NCI-H82 (cell line): ENCODE measurements at places on chromosomes 5 and 9.
A peak's percentile ranks its signal among the peaks of the same experiment; 100 is the strongest.

GRCh38 chr9:137391411-137391754 lies 31.6 kb downstream of the EXD3 start:
- no peak for DNase-seq

DNA sequence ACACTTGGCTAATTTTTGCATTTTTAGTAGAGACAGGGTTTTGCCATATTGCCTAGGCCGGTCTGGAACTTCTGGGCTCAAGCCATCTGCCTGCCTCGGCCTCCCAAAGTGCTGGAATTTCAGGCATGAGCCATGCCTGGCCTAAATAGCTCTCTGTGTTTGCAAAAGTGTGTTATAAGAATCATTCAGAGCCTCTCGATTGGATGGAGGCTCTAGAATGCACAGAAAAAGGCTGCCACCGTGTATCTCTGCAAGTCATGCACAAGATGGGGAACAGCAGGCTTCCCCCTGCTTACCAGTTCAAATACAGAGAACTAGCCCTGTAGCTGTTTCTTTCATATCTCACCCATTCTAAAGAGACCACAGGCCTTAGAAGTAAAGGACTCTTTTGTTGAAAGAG lies 28.3 kb downstream of the FXN start:
- no peak for DNase-seq

DNA sequence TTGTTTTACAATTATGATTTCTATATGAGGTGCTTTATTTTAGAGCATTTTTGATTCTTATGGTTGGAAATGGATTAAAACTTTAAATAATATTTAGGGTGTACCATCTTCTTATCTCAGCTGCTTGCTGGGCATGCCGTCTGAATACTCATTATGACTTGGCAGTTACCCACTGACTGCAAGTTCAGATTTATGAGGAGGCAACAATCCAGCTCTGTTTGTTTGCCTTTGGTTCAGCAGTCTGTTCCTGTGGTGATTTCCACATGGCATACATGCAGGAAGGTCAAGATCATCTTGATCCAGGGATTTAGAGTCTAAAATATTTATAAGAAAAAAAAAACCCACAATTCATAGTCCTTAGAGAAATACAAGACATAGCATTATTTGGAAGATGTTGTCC lies 1254.5 kb upstream of the NUDT12 start:
- no peak for DNase-seq

GRCh38 chr9:111743275-111743674 lies 51.5 kb downstream of the SHOC1 start:
- no peak for DNase-seq

GRCh38 chr9:124291801-124292396 lies 34.1 kb downstream of the NEK6 start:
- DNase-seq = no peak

DNA sequence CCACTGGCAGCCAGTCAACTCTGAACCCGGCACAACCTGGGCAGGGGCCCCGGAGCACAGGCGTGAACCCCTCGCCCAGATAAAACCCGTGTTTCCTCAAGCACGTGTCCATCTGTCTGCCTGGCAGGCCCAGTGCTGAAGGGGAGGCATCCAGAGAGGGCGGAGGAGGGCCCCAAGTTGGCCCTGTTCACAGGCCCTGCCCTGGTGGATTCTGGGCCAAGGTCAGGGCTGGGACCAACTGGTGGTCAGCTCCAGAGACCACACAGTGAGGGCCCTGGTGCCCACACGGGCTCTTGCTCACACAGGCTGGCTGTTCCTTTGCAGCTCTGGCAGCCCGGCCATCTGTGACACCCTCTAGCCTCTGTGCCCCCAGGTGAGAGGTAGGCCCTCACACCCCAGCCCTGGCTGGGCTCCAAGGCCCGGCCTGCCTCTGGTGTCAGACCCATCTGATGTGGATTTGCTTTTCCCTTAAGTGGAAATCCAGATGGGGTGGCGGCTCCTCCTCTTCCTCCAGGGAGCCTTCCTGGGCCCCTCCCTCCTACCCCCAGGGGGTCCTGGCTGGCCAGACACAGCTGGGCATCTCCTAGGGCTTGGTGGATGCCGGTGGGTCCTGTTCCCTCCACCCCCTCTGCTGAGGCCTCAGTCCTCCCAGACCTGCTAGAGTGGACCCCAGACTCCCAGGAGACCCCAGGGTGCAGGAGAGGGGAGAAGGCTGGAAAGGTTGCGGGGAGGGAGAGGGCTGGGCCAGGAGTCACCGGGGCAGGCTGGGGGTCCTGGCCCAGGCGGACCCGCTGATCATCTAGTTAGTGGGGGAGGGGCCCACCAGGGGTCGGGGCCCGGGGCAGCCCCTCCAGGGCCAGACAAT lies 525 bp upstream of the STPG3 start:
- DNase-seq = no peak

DNA sequence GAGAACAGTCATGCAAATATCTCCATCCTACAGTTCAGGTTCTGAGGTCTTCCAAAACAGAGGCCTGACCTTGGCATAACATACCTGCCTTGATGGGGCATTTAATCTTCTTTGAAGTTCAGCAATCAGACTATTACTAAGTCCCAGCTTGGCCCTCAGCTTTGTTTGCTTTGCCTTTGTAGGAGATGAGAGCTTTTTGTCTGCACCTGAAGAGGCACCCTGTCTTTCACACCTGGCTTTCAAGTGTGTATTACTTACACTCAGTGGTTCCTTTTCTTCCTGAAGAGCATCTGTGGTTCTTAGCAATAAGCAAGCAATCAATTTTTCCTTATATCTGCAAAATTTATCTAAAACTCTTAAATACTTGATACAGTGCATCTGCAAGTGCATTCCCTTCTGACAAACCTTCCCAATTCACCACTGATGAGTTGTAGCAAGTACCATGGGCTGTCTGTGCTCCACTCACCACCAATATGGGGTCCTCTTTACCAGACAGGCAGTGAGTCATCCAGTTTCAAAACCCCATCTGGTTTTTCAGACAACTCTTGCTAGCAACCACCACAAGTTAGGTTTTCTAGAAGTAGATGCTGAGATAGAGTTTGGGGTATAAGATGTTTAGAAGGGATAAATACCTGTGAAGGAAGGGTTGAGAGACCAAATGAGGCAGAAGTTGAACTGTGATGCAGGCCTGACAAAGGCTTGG lies 100.2 kb downstream of the HINT1 start:
- DNase-seq = no peak

GRCh38 chr5:141945511-141946051 lies 12.4 kb downstream of the PCDH12 start:
- no peak for DNase-seq

- DNase-seq = no peak
These were observed 90.0 kb upstream of the RORB start for GRCh38 chr9:74407166-74407565.

DNA sequence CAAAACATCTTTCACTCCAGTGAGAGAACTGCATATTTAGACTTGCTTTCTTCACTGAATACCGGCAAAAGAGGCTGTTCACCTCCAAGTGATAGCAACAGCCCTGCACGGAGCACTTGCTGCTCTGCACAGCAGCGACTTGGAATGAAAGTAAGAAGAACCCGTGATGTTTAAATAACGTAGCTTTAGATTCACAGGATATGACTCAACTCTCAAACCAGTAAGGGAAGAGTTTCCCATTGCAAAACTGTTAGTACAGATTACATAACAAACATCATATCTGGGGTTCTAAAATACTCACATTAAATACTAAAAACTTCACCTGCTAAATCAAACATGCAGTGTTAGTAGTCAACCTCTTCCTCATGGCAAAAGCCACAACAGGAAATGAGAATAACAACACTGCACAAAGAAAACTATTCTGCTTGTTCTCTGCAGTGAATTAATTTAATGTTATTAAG lies 203.4 kb downstream of the MCTP1 start:
- no peak for DNase-seq

- DNase-seq = peak; percentile 63
These were observed 173.0 kb upstream of the DAPK1 start for GRCh38 chr9:87324613-87325194.

GRCh38 chr5:61622156-61622555 lies 290.1 kb downstream of the ZSWIM6 start:
- no peak for DNase-seq

DNA sequence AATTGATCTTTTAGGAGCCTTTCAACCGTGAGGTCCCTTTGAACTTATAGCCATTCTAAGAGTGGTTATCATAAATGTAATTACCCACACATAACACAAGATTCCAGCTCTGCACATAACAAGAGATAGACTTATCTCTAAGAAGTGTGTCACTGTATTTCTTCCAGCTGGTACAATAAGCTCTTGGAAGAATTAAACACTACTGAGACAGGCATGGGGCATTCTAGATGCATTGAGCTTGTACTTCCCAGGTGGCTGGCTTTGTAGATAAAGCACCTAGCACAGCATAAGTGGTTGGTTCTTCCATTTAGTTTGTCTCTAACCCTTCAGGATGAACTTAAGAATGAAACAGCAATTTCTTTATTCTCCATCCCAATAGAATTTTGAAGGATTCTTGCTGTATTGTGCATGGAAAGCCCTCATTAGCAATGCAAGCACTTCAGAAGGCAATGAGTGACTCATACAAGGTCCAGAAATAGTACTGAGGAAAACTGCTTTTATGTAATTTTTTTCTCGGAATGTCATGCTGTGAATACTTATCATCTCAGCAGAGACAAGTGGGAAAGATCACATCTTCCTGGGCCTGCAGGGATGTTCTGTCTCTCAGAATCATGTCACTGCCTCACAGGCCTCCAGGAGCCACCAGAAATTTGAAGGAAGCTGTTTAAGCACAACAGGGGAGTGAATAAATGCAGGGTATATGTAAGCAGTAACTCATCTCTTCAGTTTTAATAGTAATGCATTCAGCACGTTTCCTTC lies 91.1 kb upstream of the CD180 start:
- peak; percentile 6 for DNase-seq

DNA sequence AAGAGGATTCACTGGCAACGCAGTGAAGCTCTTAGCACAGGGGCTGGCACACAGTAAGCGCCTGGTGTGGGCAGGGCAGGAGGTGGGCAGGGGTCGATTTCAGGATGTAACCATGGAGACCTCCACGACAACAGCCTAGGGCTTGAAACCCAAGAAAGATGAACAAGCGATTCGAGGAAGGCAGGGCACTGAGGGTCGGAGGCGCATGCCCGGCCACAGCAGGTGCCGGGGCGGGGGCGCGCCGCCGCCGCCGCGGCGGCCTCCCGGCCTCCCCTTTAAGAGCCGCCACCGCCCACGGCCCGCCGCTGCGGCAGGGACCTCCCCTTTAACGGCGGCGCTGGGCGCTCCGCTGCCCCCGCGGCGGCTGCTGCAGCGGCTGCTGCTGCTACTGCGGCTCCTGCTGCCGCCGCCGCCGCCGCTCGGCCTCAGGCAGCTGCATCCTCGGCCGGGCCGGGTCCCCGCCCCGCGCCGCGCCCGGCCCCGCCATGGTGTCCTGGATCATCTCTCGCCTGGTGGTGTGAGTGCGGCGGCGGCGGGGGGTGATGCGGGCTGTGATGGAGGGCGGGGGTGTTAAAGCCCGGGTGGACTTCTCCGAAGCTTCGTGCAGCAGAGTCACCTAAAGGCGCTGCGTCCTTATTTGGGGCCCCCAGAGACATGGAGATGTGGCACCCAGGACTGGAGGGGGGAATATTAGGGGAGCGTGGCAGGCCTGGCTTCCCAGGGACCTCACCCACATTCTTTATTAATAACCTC lies at the start of gene REEP2:
TSS of gene REEP2 (plus strand) at position 334 of the 753 bp plus-strand sequence. CDS start at position 486, 152 bp downstream.
- DNase-seq = peak; percentile 71

- no peak for DNase-seq
These were observed 11.8 kb upstream of the SCGB3A1 start for GRCh38 chr5:180603076-180603594.

- DNase-seq = no peak
These were observed 45.7 kb upstream of the CTXN3 start for GRCh38 chr5:127602896-127603844.

GRCh38 chr5:5340206-5340729 lies 82.2 kb upstream of the ICE1 start:
- peak; percentile 12 for DNase-seq

- no peak for DNase-seq
These were observed 55.1 kb upstream of the KDM4C start for GRCh38 chr9:6702707-6703106.

- no peak for DNase-seq
These were observed 73.9 kb downstream of the TJP2 start for GRCh38 chr9:69248005-69248404.

DNA sequence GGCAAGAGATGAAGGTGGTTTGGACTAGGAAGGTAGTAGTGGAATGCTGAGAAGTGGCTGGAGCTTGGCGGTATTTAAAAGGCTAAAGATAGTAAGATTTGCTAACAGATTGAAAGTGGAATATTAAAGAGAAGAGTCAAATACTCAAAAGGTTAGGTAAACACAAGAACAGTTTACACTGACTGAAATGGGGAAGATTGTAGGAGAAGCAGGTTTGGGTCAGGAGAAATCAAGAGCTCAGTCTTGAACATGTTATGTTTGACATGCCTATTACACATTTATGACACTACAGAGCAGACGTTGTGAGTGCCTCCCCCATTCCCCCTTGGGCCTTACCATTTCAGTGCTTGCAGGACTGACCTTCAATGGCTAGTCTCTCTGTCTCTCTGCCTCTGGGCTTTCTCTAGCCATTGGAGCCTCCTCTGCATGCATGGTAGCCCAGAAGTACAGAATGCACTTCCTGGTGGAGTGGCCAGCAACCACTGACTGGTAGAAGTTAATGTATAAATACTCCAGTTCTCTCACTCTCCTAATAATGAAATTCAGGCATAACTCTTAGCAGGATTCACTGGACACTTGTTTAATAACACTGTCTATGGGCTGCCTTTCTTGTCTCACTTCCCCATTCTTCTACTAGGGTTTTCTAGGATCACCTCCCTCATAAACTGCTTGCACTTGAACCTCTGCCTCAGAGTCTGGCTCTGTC lies 56.8 kb downstream of the HMGCS1 start:
- no peak for DNase-seq

GRCh38 chr5:77101298-77101697 lies 14.2 kb upstream of the ZBED3 start:
- no peak for DNase-seq

- peak; percentile 81 for DNase-seq
These were observed 92.4 kb downstream of the ARL15 start for GRCh38 chr5:54217826-54218503.

GRCh38 chr9:115146581-115147021 lies 28.6 kb upstream of the TNC start:
- no peak for DNase-seq

- no peak for DNase-seq
These were observed 48.2 kb upstream of the GARNL3 start for GRCh38 chr9:127216210-127216887.
